Bronchus fibroblast of lung (primary cell): ENCODE measurements at places on chromosomes 5 and 9. TPM values are rescaled to one million over a fixed set of nuclear protein-coding genes. Genes with fewer than 3 reads are reported as not detected.

SLC34A3 gene
- total RNA-seq: not detected in 2 replicates

PCDH12 gene
- total RNA-seq: under 0.01 TPM in 1 of 2 replicates, not detected in the other

CMYA5 gene
- total RNA-seq: 0.30 and 0.34 TPM in 2 replicates

JADE2 gene
- total RNA-seq: 27.9 and 28.9 TPM in 2 replicates

SPINK13 gene
- not detected in 2 replicates for total RNA-seq

LCN2 gene
- total RNA-seq: not detected in 2 replicates

DAP gene
- total RNA-seq: 45.2 and 52.5 TPM in 2 replicates

HAVCR2 gene
- total RNA-seq: under 0.01 and 0.17 TPM in 2 replicates

SLC36A2 gene
- total RNA-seq: not detected in 2 replicates

C7 gene
- 3.0 and 3.4 TPM in 2 replicates for total RNA-seq

PTPN3 gene
- 1.3 and 1.6 TPM in 2 replicates for total RNA-seq

IFNA2 gene
- not detected in 2 replicates for total RNA-seq

NTNG2 gene
- total RNA-seq: under 0.01 and 0.15 TPM in 2 replicates

PTGS1 gene
- total RNA-seq: 51.6 and 55.0 TPM in 2 replicates

FREM1 gene
- 0.17 and 0.30 TPM in 2 replicates for total RNA-seq

SYK gene
- total RNA-seq: under 0.01 TPM in 1 of 2 replicates, not detected in the other

FCN2 gene
- not detected in 2 replicates for total RNA-seq

TRPM3 gene
- under 0.01 TPM in 1 of 2 replicates, not detected in the other for total RNA-seq

GLDC gene
- total RNA-seq: 0.30 and 0.34 TPM in 2 replicates

TAF11L8 gene
- not detected in 2 replicates for total RNA-seq

SLC6A19 gene
- not detected in 2 replicates for total RNA-seq

TNFSF8 gene
- not detected in 2 replicates for total RNA-seq

SGCD gene
- total RNA-seq: 1.0 and 1.3 TPM in 2 replicates

PLAC8L1 gene
- not detected in 2 replicates for total RNA-seq

UQCRQ gene
- total RNA-seq: 186 and 237 TPM in 2 replicates

RGS7BP gene
- total RNA-seq: not detected in 2 replicates

ANKRD20A1 gene
- not detected in 2 replicates for total RNA-seq

DDX4 gene
- not detected in 2 replicates for total RNA-seq

RLN2 gene
- 0.17 TPM in 1 of 2 replicates, not detected in the other for total RNA-seq

KCNIP1 gene
- not detected in 2 replicates for total RNA-seq
